ENCODE measurements at places on chromosomes 3 and 15.

DNA sequence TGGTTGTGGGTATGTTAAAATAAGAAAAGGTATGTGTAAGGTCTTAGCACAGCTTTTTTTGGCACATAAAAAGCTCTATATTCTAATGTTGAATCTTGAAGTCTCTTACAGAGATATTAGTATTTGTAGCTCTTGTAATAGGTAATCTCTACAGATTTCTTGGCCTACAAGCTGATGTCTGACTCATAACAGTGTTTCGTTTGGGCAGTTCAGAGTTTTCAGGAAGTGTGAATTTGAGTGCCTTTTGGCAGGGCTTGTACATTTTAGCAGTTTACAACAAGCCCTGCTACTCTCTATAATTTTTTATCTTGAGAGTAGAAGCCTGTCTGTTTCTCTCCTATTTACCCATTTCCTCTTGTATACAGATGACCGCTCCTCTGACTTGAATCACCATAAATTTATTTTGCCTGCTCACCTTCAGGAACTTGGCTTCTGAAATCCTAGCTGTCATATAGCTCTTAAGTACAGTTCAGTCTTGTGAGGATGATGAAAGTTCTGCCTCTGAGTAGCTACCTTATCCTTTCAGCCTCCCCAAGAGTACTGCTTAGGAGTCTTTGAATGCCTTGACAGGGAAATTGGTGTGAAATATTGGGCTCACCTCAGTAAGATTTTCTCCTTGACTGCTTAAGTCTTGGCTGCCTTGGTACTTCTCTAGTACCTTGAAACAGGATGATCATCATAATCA lies 419.9 kb upstream of the RARB start:
- no peak for DNase-seq

GRCh38 chr3:11653298-11654055 lies 9.8 kb upstream of the VGLL4 start:
- no peak for DNase-seq

DNA sequence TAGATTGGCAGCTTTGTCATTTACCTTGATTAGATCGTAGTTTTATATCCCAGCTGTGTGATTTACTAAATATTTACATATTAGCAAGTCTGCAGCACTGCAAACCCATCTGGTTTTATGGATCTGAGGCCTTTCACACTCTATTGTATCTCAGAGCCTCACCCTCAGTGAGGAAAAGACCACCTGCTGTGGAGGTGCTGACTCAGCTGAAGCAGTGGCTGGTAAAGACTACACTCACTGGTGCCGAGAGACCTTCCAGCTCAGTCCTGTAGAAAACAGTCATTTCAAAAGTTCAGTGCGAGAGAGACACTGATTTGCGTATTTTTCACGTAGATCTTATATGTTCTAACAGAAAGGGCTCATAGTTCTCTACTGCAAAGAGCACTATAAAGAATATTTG lies 307.8 kb upstream of the TPM1 start:
- no peak for DNase-seq

- DNase-seq = peak; percentile 18
These were observed 24.8 kb downstream of the CCDC80 start for GRCh38 chr3:112615989-112616731.

DNA sequence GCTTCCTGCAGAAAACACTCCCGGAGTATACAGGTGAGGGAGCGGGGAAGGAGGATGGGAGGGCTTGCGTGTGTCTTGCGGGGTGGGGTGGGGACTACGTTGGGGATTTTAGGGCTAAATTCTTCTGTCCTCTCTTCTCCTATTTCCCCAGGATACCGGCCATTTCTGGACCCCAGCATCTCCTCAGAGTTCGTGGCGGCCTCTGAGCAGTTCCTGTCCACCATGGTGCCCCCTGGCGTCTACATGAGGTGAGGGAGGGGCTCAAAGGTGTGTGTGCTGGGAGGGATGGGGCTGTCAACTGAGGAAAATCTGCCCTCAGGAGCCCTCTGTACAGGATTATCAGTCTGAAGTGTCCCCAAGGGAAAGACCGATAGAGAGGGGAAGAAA lies 6.6 kb downstream of the DUOX1 start:
- DNase-seq = no peak

- DNase-seq = no peak
These were observed 325 bp downstream of the ALCAM start for GRCh38 chr3:105367063-105367405.

GRCh38 chr3:127336101-127336500 lies 48.3 kb upstream of the PRR20G start:
- DNase-seq = no peak

GRCh38 chr3:14300721-14301399 lies 101.5 kb upstream of the SLC6A6 start:
- DNase-seq = no peak

DNA sequence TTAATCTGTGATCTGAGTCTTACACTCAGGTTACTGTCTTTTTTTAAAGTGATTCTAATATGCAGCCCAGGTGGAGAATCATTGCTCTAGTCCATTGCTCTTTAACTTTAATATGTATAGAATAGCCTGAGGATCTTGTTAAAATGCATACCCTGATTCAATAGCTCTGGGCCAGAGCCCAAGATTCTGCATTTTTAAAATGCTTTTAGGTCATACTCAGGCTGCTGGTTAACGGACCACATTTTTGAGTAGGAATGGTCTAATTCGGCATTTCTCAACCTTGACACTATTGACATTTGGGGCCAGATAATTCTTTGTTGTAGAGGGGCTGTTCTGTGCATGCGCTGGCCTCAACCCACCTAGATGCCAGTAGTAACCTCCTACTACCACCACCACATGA lies 20.9 kb upstream of the FSTL1 start:
- DNase-seq = no peak

DNA sequence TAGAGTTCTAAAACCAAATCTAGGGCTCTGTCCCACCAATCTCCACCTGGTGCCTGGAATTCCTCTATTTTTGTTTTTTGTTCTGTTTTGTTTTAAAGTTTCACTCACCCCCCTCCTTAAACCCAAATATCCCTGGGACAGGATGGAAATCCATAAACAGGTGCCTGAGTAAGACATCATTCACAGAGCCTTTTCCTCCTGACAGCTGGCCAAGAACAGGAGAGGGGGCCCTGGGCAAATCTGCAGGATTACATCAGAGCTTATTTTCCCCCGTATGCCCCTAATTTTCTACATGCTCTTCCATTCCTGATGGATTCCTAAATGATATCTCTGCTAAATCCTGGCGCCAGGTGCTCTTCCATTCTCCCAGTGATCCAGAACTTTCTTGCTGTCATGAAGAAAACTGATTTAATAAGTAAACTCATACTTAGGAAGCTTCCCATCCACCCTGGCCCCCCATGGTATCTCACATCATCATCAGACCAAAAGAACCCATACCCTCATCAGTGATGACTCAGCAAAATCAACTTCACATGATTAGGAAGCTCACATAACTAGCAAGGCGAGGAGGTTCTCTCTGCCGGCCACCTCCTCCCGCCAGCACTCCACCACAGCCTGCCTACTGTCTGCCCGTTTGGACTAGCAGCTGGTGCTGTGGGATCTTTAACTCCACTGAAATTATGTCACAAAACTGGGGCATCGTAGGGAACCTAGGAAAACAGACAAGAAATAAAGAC lies 61.0 kb downstream of the LIPC start:
- no peak for DNase-seq

- no peak for DNase-seq
These were observed 574.7 kb upstream of the ADAMTS9 start for GRCh38 chr3:65262548-65262947.

DNA sequence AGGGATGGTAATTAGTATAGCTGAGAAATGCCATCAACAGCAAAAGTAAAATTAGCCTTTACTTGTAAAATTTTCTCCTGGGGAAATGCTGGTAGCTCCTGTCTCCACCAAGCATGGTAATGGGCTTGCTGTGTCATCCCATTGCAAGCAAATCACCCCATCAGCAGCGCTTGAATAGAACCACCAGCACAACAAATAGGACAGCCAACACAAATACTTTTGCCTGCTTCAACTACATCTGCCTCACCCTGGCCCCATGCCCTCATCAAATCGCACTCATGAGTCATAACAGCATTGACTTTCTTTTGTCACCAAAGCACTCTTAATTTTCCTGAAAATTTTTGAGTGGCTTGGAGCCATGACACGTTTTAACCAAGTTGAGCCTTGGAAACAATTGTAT lies 52.6 kb downstream of the ERC2 start:
- no peak for DNase-seq

- DNase-seq = no peak
These were observed 22.4 kb upstream of the TGFBR2 start for GRCh38 chr3:30583973-30584372.
